GM23248 (cell line): ENCODE measurements at places on chromosomes 16 and 17.

- DNase-seq: no peak
Measured at GRCh38 chr16:58649707-58650106, 20.1 kb upstream of the CNOT1 start.

DNA sequence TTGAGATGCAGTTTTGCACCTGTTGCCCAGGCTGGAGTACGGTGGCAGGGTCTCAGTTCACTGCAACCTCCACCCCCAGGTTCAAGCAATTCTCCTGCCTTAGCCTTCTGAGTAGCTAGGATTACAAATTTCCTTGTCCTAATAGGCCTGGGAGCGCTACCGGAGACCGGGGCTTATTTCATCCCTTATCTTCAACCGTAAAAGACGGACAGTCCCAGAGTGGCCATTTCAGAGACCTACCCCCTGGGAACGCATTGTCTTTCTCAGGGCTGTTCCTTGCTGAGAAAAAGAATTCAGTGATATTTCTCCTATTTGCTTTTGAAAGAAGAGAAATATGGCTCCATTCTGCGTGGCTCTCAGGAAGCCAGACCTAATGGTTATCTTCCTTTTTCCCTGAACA, 39.6 kb upstream of the GINS3 start:
- no peak for DNase-seq

- peak; percentile 91 for DNase-seq
Measured at GRCh38 chr17:82489117-82489516, 30.4 kb upstream of the FOXK2 start.

- DNase-seq: no peak
Measured at GRCh38 chr16:51657848-51658247, 506.8 kb upstream of the SALL1 start.

GRCh38 chr17:53462393-53462811, 360.3 kb upstream of the KIF2B start:
- no peak for DNase-seq

GRCh38 chr17:1365445-1366039, 34.5 kb downstream of the YWHAE start:
- peak; percentile 89 for DNase-seq

DNA sequence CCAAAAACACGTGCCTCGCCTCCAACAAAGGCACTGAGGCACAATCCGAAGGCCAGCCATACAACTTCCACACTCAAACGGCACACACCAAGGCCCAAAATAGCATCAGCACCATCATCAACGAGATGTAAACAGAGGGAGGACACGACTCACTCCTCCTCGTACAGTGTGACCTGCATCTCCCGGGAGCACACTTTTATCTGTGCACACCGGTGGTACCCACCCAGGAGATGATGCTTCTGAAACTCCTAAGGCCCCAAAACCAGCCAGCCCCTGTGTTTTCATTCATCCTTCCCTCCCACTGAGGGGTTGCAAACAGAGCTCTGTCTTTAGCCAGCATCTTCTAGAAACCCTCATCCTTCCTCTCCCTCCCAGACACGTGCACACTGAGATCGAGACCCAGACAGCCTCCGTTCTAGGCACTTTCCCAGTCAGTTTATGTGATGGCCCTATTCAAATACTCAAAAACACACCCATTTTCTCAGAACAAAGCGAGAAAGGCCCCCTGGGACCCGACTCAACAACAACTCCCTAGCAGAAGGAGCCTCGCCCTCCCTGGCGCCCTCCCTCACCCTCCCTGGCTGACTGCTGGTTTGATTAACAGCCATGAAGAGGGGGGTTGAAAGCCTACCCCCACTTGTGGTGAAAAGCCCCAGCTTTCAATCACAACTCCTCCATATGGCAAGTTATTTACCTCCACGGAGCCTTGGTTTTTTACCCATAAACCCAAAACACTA, 76.3 kb downstream of the GAS7 start:
- no peak for DNase-seq

DNA sequence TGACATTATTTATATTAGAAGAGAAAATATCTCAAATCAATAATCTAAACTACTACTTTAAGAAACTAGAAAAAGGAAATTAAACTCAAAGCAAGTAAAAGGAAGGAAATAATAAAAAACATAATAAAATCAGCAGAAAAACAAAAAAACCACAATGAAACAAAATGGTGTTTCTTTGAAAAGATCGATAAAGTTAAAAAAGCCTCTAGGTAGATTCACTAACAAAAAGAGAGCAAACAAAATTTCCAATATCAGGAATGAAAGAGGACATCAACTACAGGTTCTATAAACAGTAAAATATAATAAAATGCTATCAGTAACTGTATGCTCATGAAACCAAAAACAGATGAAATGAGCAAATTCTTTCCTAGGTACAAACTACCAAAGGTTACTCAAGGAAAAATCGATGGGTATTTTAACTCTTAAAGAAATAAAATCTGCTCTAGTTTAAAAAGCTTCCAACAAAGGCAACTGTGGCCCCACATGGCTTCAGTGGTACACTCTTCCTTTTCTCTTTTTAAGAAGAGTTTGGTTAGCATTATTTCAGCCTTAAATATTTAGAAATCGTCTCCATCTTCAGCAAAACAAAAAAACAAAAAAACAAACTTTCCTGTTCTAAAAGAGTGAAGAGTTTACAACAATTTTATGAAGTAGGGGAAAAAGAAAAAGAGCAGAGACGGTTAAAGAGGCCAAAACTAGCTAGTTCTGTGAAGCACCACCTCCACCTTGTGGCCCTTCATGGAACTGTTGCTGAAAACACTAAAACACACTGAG, 102.2 kb downstream of the TRIM37 start:
- DNase-seq: peak; percentile 66

- DNase-seq: no peak
Measured at GRCh38 chr16:21989751-21990150, 11.2 kb downstream of the PDZD9 start.

DNA sequence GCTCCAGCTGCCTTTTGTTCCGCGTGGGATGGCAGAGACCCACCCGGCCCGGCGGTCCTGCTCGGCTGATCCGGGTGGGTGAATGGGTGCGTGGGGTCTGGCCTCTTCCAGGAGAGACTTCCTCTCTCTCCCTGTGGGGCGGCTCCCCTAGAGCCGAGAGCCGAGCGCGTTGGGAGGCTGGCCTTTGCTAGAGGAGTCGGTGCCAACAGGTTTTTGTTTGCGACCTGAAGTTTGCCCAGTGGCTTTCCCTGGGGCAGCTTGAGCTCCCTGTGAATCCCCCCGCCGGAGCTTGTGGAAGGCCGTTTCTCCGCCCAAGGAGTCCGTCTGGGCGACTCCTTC, 970 bp downstream of the EPN2 start:
- DNase-seq: peak; percentile 65

DNA sequence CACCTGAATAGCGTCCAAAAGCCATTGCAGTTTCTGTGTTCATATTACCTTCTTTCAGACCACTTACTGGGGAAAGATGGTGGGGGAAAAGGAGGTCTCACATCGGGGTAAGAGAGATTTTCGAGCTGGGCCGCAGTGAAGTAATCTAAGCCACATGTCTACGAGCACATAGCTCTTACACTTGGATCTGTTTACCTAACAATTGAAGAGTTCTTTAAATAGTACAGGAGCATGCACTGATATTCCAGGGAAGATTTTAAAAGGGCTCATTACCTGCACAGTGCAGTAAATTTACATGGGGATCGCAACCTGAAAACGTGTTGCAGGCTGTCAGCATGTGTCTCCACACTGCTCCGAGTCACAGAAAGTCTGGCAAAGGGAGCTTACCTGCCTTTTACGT, 12.6 kb downstream of the MAF start:
- DNase-seq: no peak

DNA sequence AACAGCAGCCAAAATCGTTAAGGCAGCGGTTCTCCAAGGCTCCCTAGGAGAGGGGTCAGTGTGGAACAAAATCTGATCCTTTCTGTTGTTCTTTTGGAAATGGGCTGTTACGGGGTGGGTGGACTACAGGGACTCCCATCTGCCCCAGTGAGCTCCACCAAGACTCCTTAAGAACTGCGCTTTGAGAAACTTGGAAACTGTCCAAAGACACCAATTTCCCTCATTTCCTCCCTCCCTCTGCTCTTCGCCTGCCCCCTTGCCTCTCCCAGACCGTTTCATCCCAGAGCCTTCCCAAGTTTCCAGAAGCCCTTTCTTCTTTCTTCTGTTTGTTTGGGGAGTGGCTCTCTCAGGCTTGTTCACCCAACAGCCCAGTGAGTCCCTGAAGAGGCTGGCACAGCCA, 205.4 kb downstream of the COPRS start:
- no peak for DNase-seq

DNA sequence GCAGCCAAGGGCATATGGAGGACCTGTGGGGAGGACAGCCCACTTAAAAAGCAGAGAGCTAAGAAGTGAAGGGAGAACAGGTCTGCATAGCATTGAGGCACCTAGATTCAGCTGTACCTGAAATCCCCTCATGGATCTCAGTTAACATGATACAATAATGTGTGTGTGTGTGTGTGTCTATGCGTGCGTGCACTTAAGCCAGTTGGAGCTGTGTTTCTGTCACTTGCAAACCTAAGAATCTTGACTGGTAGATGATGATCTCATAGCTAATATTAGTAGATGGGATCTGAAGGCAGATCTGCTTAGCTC, 1.7 kb upstream of the ITPRIPL2 start:
- DNase-seq: no peak

- DNase-seq: no peak
Measured at GRCh38 chr17:12998461-12998860, 19.4 kb downstream of the ELAC2 start.

- peak; percentile 73 for DNase-seq
Measured at GRCh38 chr17:61426482-61427304, 25.5 kb upstream of the TBX4 start.

DNA sequence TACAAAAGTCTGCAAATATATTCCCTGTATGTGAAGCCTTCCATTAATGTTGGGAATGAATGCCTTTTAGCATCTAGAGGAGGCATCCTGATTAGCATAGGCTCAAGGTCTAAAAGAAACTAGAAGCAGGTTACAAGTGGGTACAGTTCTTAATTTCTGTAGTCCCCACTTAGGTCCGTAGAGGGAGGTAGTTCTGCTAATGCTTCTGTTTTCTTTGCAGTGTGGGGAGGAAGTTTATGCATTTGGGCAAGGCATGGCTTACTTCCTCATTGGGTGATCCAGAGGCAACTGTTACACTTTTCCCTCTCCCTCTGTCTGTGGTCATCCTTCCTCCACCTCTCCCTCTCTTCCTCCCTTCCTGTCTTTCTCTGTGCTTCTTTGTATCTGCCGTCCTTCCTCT, 108.4 kb upstream of the ZKSCAN2 start:
- no peak for DNase-seq

- no peak for DNase-seq
Measured at GRCh38 chr17:48110761-48111160, 3.2 kb downstream of the SNX11 start.

- no peak for DNase-seq
Measured at GRCh38 chr17:4594931-4595684, 10.8 kb downstream of the SMTNL2 start.

- DNase-seq: no peak
Measured at GRCh38 chr16:75718452-75718851, 7.8 kb downstream of the CPHXL start.

DNA sequence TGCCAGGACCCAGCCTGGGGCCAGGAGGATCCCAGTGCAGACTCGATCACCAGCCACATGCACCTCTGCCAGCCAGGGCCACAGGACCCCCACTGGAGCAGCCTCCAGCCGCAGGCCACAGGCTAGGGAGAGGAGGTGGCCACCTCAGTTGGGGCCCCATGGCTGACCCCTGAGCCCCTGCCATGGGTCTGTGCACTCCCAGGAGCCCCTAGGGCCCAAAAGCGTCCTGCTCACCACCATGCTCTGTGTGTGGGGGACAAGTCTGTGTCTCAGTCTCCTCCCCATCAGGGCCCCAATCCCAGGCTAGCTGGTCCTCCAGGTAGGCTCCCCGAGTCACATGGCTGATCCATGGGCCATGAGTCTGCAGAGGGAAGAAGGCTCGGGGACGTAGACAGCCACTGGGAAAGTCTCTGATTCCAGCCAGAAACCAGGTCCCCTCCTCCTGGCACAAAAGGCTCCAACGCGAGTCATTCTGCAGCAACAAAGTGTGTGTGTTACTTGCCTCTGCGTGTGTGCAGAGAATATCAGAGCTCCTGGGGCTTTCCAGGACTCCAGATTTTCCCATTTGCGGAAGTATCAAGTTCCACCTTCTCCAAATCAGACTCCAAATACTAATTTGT, 6.1 kb upstream of the PRSS8 start:
- DNase-seq: peak; percentile 82

- DNase-seq: no peak
Measured at GRCh38 chr16:52721331-52721730, 174.4 kb upstream of the TOX3 start.

DNA sequence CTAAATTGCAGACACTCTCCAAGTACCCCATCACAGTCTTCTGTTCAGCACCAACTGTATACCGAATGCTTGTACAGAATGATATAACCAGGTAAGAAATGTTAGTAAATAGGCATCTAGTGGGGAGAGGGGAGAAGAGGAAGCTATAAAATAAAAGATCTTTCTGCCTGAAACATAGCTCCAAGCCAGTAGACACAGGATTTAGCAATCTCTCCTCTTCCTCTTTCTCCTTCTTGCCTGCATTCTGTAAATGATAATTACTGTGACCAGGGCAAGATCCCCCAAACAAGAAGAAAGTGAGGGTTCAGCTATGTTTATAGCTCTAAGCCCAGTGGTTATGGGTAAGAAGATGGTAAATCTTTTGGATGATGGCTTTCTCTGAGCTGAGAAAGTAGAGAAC, 17.9 kb downstream of the ACSM3 start:
- DNase-seq: no peak

DNA sequence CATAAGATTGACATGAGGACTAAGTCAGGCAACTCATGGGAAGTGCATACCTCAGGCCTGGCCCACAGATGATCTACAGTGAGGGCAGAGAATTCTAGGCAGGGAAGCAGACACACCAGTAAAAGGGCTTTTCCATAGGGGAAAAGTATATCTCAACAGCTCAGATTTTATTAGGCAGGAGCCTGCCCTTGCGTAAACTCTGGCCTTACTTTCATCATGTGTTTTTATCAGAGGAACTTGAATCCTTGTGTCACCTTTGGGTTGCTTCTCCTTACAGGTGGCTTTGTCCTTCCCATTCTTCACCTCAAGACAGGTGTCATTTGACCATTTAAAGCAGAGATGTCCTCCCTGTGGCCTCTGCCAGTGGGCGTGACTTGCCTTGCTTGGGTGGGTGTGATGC, 138.1 kb downstream of the MSI2 start:
- no peak for DNase-seq

DNA sequence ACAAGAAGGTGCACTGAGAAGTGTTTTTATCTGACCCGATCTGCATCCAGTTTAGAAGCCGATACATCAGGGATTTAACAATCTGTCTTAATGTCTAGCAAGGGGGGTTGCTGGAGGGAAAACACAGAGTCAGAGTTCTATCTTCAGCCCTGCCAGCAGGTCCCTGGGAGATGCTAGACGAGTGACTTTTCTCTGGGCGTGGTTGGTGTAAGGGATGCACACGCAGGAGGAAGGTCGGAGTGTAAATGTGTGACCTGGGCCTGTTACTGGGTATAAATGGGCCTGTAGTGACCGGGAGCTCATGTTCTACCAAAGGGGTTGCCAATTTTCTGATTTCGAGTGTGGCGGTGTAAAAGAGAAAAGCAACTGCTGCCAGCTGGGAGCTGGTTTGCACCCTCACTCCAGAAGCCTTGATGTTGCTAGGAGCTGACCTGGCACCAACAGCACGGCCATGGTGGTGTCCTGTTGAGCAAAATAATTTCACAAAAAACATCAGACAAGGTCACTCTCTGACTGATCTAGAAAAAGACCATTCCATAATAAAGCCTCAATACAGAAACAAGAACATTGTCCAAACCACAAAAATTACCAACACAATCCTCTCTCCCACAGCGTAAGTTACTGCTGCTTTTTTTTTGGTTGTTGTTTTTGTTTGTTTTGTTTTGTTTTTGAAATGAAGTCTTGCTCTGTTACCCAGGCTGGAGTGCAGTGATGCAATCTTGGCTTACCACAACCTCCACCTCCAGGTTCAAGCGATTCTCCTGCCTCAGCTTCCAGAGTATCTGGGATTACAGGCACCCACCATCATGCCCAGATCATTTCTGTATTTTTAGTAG, 1.3 kb upstream of the KCTD13 start:
- peak; percentile 41 for DNase-seq
